Panc1 (cell line): ENCODE measurements at places on chromosomes 1 and 21. TPM values are rescaled to one million over a fixed set of nuclear protein-coding genes. Genes with fewer than 3 reads are reported as not detected.

SAMD13 gene
- 2.2 TPM for total RNA-seq

DNA sequence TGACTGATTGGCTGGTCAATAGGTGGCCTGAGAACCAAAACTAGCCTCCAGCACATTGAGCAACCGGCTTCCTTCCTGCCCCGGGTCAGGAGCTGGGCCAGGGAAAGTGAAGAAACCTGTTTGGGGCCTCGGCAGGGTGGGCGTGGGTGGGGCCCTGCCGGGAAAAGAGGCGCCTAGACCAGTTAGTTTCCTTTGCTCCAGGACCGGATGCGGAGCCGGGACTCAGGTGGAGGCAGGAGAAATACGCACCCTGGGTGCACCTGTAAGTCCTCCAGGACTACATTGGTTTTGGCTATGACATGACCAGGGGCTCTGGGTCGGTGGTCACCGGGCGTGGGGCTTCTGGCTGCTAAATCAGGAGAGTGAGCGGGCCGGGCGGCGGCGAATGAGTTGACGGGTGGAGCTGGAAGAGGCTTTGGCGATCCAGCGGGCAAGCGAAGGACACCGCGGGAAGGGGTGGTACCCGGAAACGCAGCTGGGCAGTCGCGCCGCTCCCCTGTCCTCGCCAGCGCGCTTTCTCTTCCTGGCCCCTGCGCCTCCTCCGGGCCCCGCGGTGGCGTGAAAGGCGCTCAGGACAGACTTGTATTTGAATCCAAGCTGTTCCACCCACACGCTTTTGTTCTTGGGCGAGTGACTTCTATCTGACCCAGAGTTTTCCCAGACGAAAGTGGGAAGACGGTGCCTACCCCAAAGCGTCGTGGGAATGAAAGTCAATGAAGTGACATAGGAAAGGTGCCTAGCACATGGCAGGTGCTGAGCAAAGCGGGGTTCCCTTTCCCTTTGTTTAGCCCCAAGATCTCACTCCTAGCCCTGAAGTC is 30.6 kb upstream of the JUN start:
- H3K4me1 ChIP-seq = peaks cover 32% of the 10 kb centered on the region
- H3K27me3 ChIP-seq = no peaks in the 10 kb centered on the region
- DNase-seq = no peak

DNA sequence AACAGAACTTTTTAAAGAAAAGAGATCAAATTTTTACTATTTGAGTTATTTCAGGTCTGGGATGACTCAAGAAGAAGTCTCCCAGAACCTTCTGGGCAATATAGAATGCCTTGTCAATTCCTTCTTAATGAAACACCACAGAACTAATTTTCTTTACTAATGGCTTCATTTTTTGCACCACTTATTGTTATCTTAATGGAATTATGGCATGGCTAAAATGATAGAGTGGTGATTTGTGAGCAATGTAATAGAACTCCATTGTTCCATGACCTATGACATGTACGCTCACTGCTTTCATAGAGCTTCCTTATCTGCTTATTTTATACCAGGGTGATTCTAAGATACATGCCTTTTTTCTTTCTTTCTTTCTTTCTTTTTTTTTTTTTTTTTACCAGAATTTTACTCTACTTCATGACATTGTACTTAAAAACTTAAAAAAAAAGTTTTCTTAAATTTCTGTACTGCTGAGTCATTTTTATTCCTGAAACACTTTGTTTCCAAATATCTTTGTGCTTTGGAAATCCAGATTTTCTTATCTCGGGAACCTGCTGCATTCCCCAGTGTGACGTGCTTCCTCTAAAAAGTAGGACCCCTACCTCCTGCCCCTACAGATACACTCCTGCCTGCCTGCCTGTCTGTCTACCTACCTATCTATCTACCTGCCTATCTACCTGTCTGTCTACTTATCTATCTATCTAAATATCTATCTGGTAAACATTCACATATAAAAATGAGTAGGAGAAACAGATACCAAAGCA is 284.9 kb downstream of the PBX1 start:
- H3K4me3 ChIP-seq = no peak overlapping the region
- no peaks in the 10 kb centered on the region for H3K27me3 ChIP-seq
- no peaks in the 10 kb centered on the region for H3K36me3 ChIP-seq
- H3K4me1 ChIP-seq = no peaks in the 10 kb centered on the region
- DNase-seq = no peak

EXTL2 gene
- 9.8 TPM for total RNA-seq

GRCh38 chr1:81512252-81513003 is 288.3 kb upstream of the ADGRL2 start:
- H3K27me3 ChIP-seq = no peaks in the 10 kb centered on the region
- H3K36me3 ChIP-seq = no peaks in the 10 kb centered on the region
- H3K27ac ChIP-seq = no peak overlapping the region
- H3K4me3 ChIP-seq = no peak overlapping the region
- no peaks in the 10 kb centered on the region for H3K4me1 ChIP-seq

GBP4 gene
- total RNA-seq = 3.3 TPM

GRCh38 chr1:185804206-185804605 is 70.0 kb downstream of the HMCN1 start:
- H3K4me1 ChIP-seq = no peaks in the 10 kb centered on the region
- H3K36me3 ChIP-seq = no peaks in the 10 kb centered on the region
- no peaks in the 10 kb centered on the region for H3K27me3 ChIP-seq
- H3K4me3 ChIP-seq = no peak overlapping the region
- H3K27ac ChIP-seq = no peak overlapping the region
- DNase-seq = no peak

DMBX1 gene
- total RNA-seq = 0.05 TPM

DNA sequence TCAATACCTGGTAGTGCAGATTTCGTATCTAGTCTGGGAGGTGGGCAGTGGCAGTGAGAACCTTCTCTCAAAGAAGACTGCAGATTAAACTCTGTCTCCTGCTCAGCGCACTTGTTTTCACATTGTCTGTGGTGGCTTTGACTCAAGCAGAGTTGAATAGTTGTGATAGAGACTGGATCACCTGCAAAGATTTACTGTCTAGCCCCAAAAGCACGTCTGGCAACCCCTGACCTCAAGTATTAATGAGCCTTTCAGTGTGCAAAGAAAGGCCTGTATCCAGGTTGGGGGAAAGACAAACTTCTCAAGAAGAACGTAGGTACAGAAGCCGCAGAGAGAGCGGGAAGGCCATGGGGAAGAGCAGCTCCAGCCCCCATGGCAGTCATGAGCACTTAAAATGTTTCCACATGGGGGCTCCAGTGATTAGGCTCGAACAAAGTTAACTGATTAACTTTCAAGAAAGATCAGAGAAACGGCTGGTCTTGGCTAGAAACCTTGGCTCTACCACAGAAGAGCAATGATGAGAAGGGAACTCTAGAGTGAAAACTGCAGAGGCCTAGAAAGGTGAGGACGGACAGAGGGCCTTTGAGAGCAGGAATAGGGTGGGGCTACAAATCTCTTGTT is 15.2 kb downstream of the HENMT1 start:
- DNase-seq = no peak
- no peaks in the 10 kb centered on the region for H3K36me3 ChIP-seq

DNA sequence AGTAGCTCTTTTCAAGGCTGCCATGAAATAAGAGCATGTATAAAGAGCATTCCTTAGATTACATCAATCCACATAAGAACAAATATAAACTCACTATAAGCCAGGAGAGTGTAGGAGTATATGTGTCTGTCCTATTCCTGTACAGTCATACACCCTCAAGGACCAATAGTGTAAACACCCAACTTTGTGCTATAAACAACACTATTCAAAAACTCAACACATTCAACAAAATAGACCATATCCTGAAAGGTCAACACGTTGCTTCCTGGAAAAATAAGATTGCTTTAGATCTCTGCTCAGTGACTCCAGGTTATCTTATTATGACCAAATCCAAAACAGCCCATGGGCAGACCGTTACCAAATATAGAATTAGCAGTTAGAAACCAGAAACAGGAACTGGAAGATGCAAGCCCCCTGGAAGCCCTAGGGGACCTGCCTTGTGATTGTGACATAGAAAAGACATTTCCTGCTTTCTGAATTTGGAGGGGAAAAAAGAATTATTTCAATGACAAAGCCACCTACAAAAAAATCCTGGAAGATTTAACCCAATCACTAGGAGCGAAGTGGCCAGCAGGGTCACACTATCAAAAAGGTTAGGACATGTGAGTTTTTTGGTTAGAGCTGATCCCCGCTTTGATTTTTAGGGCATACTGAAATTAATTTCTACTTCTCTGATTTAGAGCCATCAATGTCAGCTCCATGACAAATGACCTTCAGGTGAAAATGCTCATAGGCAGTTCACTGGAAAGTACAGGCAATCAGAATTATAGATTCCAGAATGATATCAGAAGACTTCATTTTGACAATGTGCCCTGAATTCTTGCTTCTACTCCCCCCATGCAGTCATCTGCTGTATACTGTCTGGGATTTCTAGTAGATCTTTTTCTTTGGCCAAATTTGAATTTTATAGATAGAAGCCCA is 59.9 kb downstream of the LRRC8C start:
- no peaks in the 10 kb centered on the region for H3K27me3 ChIP-seq
- peak overlapping the region; percentile 17; the same call in 1 of the 2 replicates for H3K27ac ChIP-seq
- DNase-seq = no peak
- no peak overlapping the region for H3K4me3 ChIP-seq

PLA2G4A gene
- not detected for total RNA-seq

GRCh38 chr1:114756949-114757454 is 782 bp downstream of the CSDE1 start:
- peaks cover 9% of the 10 kb centered on the region for H3K36me3 ChIP-seq
- peak overlapping the region; percentile 89 for H3K4me3 ChIP-seq
- no peak for DNase-seq
- H3K27ac ChIP-seq = peak overlapping the region; percentile 99
- H3K27me3 ChIP-seq = no peaks in the 10 kb centered on the region
- H3K4me1 ChIP-seq = peaks cover 30% of the 10 kb centered on the region

GRCh38 chr1:173020138-173020750 is 30.5 kb downstream of the TNFSF18 start:
- DNase-seq = no peak
- H3K36me3 ChIP-seq = no peaks in the 10 kb centered on the region
- H3K4me1 ChIP-seq = no peaks in the 10 kb centered on the region
- H3K27ac ChIP-seq = no peak overlapping the region

AIM2 gene
- not detected for total RNA-seq

GRCh38 chr1:66641891-66642473 is 108.0 kb downstream of the SGIP1 start:
- H3K36me3 ChIP-seq = no peaks in the 10 kb centered on the region

DNA sequence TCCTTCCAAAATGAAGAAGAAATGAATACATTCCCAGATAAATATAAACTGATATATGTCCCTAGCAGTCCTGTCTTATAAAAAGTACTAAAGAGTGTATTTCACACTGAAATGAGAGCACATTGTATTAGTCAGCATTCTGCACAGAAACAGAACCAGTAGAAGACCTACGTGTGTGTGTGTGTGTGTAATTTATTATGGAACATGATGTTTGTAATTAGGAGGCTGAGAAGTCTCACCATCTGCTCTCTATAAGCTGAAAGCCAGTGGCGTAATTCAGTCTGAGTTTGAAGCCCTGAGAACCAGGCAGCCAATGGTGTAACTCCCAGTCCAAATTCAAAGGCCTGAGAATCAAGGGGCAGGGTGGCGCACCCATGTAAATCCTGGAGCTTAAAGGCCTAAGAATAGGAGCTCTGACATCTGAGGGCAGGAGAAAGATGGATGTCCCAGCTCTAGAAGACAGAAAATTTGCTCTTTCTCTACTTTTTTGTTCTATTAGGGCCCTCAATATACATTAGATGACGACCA is 146.5 kb upstream of the LYPLAL1 start:
- H3K27ac ChIP-seq = no peak overlapping the region
- no peaks in the 10 kb centered on the region for H3K27me3 ChIP-seq
- no peak overlapping the region for H3K4me3 ChIP-seq
- no peaks in the 10 kb centered on the region for H3K4me1 ChIP-seq
- no peak for DNase-seq

STIL gene
- 31.6 TPM for total RNA-seq

ZNF648 gene
- total RNA-seq = not detected

- H3K27ac ChIP-seq = no peak overlapping the region
- H3K4me1 ChIP-seq = no peaks in the 10 kb centered on the region
- H3K4me3 ChIP-seq = no peak overlapping the region
- DNase-seq = no peak
- no peaks in the 10 kb centered on the region for H3K36me3 ChIP-seq
- no peaks in the 10 kb centered on the region; the same call in 1 of the 2 replicates for H3K27me3 ChIP-seq
Measured at GRCh38 chr21:14121719-14122118, 89.0 kb downstream of the LIPI start.
